Fibroblast of villous mesenchyme (primary cell): ENCODE measurements at places on chromosomes 1 and 21.
A peak's percentile ranks its signal among the peaks of the same experiment; 100 is the strongest.

DNA sequence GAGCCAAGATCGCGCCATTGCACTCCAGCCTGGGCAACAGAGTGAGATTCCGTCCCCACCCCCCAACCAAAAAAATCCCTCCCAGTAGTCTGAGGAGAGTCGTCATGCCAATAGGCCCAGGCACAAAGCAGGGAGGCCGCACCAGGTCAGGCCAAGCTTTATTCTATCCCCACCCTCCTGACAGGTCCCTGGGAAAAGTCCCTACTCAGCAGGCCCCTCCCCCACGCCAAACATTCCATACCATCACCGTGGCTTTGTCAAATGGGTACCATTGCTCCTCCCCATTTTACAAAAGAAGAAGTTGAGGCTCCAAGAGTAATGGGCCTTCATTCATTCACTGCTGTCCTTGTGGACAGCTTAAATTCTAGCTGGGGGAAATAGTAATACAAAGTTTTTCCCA lies 5.3 kb downstream of the GPR3 start:
- no peak for DNase-seq

DNA sequence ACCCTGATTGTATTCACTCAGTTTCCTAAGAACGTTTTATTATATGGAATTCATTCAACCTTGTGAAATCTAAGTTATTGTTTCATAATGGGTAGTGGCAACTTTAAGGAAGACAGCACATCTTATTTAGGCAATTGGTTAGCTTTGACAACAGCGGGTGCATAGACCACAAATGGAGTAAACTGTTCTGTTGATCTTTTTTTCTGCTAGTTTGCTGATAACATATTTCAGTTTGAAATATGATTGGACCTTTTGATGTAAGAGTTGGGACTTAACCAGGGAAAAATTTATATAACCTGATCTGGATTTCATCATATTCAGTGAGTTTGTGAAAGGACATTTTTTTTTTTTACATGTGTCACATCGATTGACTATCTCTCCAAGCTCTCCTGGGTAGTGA lies 151.7 kb downstream of the HLX start:
- DNase-seq: no peak

GRCh38 chr1:71521655-71522264 lies 440.9 kb upstream of the ZRANB2 start:
- peak; percentile 33 for DNase-seq

DNA sequence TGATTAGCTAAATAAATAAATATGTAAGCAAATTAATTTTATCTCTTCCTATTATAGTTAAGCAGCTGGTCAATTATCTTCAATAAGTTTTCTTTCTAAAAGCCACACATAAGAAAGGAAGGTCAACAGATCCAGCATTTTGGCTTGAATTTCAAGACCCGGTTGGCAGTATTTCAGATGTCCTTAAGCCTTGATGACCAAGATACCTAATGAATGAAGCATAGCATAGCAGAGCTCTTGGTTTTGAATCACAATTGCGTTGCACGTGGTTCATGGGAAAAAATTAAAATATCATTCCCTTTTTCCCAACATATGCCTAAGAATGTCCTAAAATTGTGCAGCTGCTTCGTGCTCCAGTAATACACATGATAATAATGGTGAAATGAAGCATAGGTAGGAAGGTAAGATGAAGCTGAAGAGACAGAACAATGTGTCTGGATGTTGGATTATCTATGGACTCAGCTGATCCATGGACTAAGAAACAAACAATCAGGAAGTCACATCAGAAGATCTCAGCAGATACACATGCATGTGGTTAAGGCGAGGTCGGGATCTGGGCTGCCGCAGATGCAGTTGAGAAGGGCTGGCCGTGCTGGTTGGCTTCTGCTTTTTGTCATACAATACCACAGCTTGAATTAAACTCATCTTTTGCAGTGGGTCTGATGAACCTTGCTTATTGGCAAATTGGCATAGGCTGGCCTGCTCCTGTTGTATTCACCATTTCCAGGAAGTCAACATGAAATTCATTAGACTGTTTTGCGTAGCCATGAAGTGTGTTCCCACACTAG lies 284.9 kb upstream of the RUNX1 start:
- DNase-seq: no peak

GRCh38 chr21:26846036-26846931 lies 1.1 kb upstream of the ADAMTS1 start:
- DNase-seq: peak; percentile 85

- DNase-seq: no peak
Measured at GRCh38 chr1:205013683-205014367, 29.2 kb upstream of the CNTN2 start.

DNA sequence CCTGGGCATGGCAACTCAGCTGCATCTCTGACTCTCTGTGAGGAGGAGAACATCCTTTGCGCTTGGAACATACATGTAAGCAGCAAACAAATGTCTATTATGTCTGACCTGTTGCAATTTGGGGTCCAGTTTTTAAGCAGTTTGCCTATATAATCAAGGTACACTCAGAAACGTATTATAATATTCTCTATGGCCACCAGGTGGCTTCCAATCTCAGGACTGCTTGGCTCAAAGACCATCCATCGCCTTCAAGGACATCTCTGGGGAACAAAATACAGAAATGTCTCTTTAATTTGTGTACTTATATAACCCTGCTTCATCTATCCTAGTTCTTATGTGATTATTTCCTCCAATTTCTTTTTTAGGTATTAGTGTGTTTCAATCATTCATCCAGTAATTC lies 227.2 kb downstream of the OLFM3 start:
- DNase-seq: no peak

DNA sequence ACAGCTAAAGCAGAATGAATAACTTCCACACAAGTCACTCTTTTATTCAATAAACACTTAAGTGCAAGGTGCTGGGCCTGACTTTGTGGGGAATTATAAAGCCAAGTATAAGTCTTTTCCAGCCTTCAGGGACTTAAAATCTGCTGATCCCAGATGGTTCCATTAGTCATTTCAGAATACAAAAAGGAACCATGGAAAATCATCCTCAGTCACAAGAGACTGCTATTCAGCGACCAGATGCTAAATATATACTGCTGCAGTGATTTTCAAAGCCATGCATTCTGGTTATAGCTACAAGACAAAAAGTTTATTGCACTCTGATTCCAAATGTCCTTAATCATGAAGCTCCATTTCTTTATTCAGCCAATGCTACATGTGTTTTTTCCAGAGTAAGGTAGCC lies 25.7 kb downstream of the GLMN start:
- DNase-seq: no peak

DNA sequence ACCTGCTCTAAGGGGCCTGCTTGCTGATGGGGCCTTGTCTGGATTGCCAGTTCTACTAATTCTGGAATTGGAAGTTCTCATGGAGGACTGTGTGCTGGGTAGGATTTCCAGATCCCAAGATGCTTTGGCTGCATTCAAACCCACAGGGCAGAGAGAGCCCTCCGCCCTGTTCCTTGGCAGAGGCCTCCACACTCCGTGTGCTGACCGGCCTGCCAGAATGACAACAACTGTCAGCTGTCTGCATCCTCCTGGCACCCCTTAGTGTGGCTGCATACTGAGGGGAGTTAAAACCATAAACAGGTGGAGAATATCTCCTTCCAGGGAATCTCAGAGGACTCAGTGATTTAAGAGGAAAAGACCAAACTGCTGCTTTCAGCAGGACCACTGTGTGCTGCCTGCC lies 60.7 kb downstream of the ADARB1 start:
- no peak for DNase-seq

DNA sequence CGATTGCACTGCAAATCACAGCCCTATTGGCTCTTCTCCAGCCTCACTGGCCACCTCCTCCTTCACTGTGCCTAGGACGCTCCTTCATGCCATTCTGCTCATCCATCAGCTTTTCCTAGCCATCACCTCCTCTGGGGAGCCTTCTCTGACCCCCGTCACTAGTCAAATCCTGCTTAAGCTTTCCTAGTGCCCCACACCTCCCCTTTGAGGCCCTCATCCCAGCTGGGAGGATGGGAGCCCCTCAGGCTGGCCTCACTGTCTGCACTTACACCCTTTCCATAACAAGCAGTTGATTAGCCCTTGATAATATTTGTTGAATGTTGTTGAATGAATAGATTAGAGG lies 50.7 kb downstream of the KLHDC7A start:
- no peak for DNase-seq

DNA sequence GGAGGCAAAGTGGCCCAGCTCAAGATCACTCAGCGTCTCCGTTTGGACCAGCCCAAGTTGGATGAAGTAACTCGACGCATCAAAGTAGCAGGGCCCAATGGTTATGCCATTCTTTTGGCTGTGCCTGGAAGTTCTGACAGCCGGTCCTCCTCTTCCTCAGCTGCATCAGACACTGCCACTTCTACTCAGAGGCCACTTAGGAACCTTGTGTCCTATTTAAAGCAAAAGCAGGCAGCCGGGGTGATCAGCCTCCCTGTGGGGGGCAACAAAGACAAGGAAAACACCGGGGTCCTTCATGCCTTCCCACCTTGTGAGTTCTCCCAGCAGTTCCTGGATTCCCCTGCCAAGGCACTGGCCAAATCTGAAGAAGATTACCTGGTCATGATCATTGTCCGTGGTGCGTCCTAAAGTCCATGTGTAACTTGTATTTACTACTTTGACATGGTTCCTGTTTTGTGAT lies 2.7 kb downstream of the RBM15 start:
- DNase-seq: no peak

DNA sequence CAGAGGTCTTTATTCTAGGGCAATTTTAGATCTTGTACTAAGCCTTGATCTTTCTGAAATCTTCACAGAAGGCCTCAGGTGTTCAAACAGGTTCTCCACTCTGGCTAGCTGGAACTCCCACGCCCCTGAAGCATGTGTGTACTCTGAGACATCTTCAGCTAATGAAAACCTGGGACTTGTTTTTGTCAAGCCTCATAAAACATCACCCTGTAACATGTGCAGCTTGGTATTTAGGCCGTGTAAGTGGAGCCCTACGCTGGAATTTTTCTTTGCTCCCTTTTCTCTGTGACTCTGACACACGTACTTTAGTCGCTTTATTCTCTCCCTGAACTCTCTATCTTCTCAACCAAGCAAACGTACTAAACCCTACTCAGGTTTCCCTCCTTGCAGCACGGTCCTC lies 701.9 kb upstream of the ZP4 start:
- DNase-seq: peak; percentile 17

DNA sequence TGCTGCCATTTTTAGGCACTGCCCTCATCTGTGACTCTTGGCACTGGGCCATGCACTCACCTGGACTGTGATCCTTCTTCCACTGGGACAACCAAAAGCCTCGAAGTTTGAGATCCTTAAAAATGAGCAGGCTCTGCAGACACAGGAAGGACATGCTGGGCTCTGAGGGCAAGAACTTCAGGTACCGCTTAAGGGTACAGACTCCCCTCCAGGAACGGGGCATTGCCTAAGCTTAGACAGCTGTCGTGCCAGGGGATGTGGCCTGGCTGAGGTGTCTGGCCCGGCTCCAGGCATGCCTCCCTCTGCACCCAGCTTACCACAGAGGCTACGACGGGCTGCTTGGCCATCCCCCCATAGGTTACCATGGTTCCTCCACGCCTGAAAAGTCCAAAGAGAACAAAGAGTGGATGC lies 14.2 kb upstream of the SRSF4 start:
- DNase-seq: no peak

DNA sequence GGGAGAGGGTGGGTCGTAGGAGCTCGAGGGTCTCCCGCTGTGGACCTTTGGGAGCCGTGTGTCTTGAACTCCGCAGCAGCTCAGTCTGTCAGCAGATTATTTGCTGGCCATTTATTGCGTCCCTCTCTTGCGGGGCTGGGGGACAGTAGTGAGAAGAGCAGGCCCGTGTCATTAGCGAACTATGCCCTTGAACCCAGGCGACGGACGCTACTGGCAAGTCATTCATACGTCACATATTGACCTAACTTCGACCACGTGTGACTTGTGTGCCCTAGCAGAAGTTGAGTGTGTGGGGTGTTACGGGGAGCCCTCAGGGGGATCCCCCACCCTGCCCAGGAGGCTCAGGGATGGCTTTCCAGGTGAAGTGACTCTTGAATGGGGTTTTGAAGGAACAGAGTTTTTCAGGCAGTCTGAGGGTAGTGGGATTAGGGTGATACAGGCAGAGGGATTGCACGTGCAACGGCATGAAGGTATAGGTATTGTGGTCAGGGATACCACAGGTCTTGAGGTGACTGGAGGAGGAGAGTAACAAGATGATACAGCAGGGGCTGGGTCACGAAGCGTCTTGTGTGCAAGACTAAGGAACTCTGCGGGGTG lies 13.0 kb downstream of the RCC1 start:
- DNase-seq: no peak

- no peak for DNase-seq
Measured at GRCh38 chr1:35554266-35555211, 2.7 kb downstream of the KIAA0319L start.

GRCh38 chr1:238345837-238346236 lies 455.1 kb upstream of the ZP4 start:
- DNase-seq: no peak

GRCh38 chr1:51907079-51907702 lies 28.7 kb upstream of the NRDC start:
- DNase-seq: peak; percentile 55

DNA sequence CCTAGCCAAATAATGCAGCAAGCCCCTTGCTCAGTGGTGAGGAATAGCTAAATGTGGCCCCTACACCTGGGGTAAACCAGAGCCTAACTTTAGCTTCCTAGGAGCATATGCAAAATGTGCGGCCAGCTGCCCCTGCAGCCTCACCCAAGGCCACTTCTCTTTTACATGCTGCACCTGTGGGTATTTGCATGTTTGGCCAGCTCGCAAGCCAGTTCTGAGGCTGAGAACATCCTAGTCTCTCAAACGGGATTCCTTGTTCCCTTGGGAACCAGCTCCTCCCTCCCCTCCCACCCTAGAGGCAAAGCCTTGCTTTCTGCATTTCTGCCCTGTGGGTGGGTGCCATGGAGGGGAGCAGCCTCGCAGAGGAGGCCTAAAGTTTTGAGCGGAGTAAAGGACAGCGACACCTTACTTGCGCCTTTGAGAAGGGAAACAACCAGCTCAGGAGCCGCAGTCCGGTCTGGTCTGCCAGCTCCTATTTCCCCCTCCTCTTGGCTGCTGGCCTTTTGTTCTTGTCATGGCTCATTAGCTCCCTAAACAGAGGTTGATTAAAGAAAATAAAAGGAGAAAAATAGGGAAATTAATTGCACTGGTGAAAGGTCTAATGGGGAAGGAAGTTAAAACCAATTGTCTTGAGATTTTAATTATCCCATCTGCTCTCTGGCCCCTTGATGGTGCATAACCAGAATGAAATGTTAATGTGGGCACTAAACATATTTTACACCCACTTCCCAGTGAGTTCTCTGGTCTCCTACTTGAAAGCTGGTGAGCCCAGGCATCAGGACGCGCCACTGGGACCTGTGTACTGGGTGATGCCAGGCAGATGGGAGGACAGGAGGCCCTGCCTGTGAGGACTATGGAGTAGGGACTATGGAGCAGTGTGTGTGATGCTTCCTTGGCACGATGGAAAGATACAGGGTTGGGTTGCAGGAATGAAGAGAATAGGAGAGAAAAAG lies 68.7 kb downstream of the TEX35 start:
- DNase-seq: no peak

DNA sequence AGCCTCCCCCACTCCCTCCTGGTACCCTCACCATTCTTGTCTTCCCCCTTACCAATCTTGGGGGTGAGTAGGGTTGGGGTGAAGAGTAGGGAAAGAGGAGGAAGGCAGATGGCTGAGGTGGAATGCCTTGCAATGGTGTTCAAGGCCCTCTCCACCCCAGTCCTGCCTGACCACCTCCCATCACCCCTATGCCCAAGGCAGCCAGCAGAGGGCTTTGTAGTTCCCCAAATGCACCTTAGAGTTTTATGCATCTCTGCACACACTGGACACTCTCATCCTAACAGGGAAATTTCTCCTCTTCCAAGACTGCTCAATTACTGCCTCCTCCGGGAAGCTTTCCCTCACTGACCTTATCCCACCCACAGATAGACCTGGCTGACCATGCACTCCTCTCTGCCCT lies 15.4 kb downstream of the KIF17 start:
- peak; percentile 34 for DNase-seq
